ENCODE measurements at places on chromosomes 2 and 18.

DNA sequence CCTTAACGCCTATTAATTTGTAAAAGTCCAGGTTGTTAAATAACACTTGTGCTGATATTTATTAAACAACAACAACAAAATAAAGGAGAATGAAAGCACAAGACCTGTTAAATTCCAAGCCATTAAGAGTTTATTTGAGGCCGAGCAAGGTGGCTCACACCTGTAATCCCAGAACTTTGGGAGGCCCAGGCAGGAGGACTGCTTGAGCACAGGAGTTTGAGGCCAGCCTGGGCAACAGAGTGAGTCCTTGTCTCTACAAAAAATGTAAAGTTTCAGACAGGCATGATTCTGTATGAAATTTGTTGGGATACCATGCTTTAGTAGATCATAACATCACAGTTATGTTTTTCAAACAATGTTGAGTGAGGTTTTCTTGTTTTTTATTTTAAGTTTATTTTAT, 17.1 kb downstream of the PELI1 start:
- no peak for DNase-seq

GRCh38 chr18:63322206-63322605, 2.6 kb upstream of the BCL2 start:
- no peak for DNase-seq

- DNase-seq, result no peak
These were observed 238.2 kb upstream of the RBBP8 start for GRCh38 chr18:22694954-22695353.

GRCh38 chr18:22066083-22066485, 103.3 kb upstream of the GATA6 start:
- no peak for DNase-seq

GRCh38 chr18:60228609-60229595, 143.7 kb downstream of the MC4R start:
- DNase-seq, result no peak

DNA sequence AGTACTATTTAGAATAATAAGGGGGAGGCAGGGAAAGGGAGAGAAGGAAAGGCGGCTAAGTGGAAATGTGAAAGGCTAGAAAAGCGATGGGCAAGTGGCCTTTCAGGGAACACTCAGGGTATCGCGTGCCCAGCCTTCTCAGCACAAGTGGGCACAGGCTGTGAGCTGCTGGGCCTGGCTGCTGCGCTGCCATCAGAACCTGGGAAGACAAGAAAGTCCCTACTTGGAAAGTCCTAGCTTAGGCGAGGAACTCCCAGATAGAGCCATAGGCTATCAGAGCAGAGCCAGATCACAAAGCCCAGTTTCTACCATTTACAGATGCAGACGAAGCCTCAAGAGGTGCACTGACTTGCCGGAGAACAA, 9.8 kb upstream of the FZD7 start:
- DNase-seq, result peak; percentile 48

DNA sequence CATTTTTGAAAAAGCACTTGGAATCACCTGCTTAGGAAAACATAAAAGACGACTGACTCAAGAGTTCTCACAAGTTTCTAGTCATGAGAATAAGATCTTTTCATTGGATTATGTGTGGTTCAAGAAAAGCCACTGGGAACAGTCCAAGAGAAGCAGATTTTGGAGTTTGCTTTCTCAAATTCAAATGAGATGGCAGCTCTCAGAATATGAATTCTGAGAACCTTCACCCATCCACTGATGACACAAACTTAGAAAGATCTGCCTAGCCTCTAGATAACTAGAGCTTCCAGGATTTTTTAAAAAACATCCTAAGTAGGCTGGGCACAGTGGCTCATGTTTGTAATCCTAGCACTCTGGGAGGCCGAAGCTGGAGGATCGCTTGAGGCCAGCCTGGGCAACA, 26.8 kb downstream of the MEX3C start:
- DNase-seq, result no peak

DNA sequence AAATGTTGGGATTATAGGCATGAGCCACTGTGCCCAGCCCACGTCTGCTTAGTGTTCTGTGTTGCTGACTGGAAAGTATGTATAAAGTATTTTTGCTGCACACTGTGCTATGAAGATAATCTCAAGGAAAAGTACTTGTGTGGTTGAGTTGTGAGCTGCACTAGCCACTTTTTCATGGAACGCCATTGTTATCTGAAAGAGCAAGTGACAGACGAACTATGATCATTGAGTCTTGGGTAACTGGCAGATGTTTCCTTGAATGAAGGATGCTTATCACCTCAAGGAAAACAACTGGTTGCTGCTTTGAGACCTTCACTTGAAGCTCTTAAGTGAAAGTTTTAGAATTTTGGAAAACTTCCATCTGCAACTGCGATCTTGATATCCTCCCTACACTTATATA, 82.2 kb upstream of the KCTD1 start:
- no peak for DNase-seq
